ENCODE measurements at places on chromosomes 1 and 21.

- no peak for DNase-seq
Observed at GRCh38 chr1:110049801-110050601, 15.6 kb downstream of the STRIP1 start.

- DNase-seq, result no peak
Observed at GRCh38 chr1:219220945-219221344, 47.3 kb downstream of the LYPLAL1 start.

DNA sequence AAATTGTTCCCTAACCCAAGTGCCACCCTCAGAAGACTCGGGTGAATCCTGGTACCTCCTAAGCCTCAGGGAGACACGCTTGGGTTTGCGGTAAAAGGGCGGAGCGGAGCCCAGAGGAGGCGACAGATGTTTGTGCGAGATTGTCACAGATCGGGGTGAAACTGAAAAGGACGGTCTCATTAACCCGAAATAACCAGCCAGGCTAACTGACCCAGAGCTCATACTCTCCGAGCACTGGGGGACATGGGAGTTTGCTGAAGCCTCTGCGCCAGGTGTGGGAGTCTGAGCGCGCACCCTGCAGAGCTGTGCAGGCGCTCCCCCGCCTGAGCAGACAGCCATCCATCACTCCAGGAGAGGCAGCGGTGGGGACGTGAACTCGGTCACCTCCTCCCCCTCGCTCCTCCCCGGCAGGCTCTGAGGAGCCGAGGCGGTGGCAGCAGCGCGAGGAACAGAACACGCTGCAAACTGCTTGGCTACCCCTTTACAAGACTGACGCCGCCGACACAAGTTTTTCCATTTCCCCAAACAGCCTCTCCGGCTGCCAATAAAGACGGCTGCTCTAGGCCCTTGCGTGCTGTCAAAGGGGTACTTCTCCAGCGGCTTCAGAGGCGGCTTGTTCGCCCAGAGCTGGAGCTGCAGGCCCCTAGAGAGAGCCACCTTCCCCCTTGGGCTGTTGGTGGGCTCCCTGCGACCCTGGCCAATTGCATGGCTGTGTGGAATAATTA is 43.5 kb downstream of the RRAGC start:
- no peak for DNase-seq

GRCh38 chr1:10676963-10677362 is 119.5 kb downstream of the CASZ1 start:
- no peak for DNase-seq

GRCh38 chr1:65955503-65955902 is 162.8 kb downstream of the PDE4B start:
- no peak for DNase-seq

DNA sequence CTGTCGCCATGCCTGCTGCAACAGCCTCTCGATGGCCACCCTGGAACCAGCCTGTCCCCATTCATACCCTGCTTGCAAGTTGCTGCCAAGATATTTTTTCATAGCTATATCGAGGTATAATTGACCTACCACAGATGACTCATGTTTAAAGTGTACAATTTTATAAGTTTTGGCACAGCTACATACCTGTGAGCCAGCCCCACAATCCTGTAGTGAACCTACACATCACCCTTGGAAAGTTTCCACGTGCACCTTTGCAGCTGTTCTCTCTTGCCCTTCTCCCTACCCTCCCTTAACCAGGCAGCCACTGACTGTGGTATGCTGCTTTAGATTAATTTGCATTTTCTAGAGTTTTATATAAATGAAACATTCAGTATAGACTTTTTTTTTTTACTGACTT is 23.0 kb upstream of the KCNJ6 start:
- DNase-seq, result no peak

DNA sequence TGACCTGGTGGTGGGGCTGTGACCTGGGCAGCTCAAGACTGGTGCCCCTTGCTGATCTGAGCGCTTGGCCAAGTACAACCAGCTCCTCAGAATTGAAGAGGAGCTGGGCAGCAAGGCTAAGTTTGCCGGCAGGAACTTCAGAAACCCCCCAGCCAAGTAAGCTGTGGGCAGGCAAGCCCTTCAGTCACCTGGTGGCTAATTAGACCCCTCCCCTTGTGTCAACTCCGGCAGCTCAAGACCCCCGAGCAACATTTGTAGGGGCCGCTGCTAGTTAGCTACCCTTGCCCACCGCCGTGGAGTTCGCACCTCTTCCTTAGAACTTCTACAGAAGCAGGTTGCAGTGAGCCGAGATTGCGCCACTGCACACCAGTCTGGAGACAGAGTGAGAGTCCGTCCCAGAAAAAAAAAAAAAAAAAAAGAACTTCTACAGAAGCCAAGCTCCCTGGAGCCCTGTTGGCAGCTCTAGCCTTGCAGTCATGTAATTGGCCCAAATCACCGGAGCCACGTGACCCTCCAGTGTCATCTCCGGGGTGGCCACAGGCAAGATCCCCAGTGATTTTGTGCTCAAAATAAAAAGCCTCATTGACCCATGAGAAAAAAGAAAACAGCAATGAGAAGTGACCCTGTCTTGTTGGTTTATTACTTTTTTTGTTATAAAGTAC is 39.3 kb upstream of the LGALS8 start:
- no peak for DNase-seq

DNA sequence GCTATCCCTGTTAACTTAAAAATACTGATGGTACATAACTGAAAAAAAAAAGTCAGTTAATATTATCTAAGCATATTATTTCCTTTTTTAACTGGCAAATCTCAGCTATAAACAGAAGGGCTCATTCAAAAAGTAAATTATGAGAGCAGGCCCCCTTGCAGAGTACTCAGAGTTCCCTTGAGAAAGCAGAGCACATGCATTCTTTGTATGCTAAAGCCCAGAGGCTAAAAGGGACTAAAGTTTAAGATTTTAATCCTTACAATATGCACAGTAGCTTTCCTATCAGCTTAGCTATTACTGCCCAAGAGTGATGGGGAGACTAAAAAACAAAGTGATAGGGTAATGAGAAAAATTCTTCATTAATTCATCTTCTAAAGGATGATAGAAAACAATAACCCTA is 18.5 kb downstream of the SLC16A1 start:
- DNase-seq, result no peak

- no peak for DNase-seq
Observed at GRCh38 chr1:111604931-111605330, 14.7 kb upstream of the RAP1A start.

GRCh38 chr21:26226724-26227123 is 56.2 kb upstream of the APP start:
- no peak for DNase-seq

DNA sequence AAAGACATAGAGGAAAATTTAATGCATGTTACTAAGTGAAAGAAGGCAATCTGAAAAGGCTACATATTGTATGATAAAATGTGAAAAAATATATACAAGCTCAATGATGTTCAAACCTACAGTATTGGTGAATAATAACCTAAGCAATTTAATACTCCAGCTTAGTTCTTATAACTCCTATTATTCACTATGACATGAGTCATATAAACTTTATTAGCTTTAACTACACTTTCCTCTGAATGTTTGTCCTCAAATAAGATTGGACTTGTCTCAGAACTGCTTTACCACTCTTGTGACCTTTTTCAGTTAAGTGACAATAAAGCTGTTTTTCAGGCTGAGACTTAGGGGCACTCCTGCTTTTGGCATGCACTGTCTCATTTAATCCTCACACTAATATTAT is 50.9 kb downstream of the CNST start:
- no peak for DNase-seq

DNA sequence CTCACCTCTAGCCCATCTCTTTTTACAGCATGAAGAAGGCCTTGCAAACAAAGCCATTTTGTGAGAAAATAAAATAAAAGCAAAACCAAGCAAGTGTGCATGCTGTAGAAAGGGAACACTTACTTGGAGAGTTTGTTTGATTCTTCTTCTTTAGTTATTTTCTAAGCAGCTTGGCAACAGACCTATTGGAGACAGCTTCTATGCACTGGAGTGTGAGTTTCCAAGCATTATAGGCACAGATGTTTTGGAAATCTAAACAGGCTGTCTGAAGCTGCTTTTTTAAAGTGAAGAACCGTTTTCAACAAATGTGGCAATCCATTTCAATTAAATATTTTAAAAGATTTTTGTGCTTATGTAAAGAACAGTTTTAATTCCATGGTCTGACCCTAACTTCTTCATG is 76.6 kb downstream of the NGF start:
- DNase-seq, result no peak

- no peak for DNase-seq
Observed at GRCh38 chr1:153771841-153772593, 3.2 kb upstream of the SLC27A3 start.

GRCh38 chr1:163144418-163144817 is 58.3 kb downstream of the RGS5 start:
- no peak for DNase-seq

GRCh38 chr1:84086189-84086588 is 57.9 kb upstream of the PRKACB start:
- no peak for DNase-seq

- no peak for DNase-seq
Observed at GRCh38 chr1:230195199-230195598, 128.2 kb downstream of the GALNT2 start.

DNA sequence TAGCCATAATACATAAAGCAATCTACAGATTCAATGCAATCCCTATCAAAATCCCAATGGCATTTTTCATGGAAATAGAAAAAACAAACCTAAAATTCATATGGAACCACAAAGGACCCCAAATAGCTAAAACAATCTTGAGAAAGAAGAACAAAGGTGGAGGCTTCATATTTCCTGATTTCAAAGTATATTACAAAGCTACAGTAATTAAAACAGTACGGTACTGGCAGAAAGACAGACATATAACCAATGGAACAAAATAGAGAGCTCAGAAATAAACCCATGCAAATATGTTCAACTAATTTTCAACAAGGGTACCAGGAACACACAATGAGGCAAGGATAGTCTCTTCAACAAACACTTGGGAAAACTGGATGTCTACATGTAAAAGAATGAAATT is 87.0 kb downstream of the DENND1B start:
- no peak for DNase-seq

DNA sequence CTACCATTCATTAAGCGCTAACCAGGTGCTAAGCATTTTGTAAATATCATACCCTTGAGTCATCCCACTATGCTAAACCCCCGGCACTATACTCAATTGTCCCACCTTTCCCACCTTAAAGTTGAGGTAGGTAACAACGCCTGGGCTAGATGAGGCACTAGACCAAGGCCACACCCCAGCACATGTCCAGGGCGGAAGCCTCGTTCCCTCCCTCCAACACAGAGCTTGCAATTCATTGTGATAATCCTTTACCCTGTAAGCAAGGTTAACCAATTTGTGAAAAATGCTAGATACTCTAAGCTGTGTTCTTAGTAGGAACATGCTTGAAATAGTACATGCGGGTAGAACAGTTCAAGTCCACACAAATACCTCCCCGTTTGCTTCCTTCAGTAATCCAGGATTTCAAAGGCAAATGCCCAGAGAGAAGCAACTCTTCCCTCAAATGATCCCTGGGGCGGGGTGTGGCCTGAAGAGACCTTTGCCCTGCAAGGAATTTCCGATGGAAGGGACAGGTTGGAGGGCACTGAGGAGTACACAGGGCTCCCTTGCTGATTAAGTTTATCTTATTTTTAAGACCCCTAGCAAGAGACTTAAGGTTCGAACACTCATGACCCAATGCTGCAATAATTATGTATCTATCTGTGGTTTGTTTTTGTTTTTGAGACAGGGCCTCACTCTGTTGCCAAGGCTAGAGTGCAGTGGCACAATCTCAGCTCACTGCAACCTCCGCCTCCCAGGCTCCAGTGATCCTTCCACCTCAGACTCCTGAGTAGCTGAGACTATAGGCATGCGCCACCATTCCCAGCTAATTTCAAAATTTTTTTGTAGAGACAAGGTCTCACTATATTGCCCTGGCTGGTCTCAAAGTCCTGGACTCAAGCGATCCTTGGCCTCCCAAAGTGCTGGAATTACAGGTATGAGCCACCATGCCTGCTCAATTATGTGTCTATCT is 2.6 kb downstream of the RSPH1 start:
- no peak for DNase-seq

- DNase-seq, result no peak
Observed at GRCh38 chr1:233904633-233905415, at the start of gene SLC35F3. SLC35F3 (plus strand) TSS chr1:233904676.

- DNase-seq, result no peak
Observed at GRCh38 chr21:15496911-15497310, 232.9 kb upstream of the USP25 start.

DNA sequence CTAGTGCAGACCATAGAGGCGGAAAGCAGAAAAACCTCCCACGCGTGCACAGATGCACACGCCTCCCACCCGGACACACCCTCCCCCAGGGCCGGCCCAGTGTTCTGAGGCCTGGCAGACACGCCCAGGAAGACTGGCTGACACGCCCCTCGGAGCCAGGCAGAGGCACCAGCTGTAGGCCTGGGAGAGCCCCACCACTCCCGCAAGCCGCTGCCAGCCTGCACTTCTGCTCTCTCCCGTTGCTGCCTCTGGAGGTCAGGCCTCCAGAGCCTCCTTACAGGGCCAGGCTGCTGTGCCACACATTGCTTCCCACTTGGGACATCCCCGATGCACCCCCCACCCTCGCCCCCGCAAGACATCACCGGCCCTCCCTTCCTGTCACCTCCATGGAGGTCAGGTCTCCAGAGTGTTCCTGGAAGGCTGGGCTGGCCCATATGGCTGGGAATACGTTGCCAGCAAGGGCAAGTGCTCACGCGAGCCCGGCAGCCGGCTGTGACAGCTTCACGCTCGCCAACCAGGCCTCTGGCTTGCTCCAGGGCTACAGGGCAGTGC is 40.4 kb downstream of the CASZ1 start:
- peak; percentile 72 for DNase-seq

GRCh38 chr1:41404308-41404761 is 43.1 kb downstream of the FOXO6 start:
- DNase-seq, result peak; percentile 15

DNA sequence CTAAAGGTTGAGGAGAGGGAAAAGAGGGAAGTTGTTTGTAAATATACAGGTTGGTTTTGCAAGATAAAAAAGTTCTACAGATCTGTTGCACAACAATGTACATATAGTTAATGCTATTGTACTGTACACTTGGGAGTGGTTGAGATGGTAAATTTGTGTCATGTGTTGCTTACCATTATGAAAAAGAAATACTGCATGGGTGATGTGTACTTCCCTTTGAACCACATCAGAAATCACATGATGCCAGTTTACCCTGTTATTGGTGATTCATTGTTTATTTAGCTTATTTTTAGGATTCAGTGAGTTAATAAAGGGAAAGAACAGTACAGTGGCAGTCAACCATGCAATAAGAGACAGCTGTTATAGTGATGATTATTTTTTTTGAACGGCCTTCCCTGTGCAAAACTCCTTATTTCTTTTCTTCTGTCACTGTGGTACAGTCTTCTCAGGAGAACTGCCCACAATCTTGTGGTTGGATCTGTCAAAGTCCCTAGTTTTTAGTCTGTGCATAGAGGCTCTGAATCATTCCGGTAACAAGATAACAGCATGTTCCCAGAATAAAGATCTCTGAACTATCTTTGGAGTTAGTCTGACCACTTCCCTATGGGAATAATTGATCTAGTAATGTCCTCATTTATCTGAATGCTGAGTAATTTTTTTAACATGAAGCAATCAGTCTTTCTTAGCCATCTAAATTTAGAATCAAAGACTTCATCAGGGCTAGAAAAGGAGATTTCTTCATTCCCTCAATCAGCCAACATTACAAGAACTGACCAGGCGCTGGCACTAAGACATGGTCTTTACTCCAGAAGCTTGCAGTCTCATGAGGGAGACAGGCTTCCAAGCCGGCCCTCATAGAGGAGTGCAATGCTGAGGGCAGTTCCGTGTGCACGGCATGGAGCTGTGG is 84.2 kb downstream of the SH3GLB1 start:
- DNase-seq, result no peak
